T-helper 2 cell (primary cell): ENCODE measurements at places on chromosomes 5 and 9.

DNA sequence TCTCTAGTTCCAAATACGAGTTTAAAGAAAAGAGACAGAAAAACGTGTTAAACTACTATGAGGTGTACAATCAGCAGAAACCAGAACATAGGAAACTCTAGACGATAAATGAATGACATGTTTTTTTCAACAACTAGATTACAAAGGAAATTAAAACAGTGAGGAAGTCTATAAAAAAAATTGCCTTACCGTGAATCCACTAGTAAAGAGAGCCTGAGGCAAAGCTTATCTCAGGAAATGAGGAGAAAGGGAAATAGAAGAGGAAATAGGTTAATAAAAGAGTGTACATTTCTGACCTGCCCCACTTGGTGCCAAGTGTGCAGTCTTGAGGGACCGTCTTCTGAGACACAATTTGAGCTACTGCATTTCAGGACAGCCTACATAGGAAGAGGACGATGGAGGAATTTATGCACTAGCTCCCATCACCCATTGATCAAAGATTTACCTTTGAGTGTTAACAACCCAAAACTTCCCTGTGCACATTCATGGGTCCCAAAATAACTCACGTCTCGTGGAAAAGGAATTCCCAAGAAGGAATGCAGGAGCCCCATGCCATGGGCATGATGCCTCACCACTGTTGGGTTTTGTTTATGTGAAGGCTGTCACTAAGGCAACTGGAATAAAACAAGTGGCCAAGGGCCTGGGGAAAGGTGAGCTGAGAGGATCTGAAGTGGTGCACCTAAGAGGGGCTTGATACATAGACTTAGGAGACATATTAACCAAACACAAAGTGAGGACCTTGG, 53.6 kb upstream of the SLC1A3 start:
- DNase-seq, result no peak

DNA sequence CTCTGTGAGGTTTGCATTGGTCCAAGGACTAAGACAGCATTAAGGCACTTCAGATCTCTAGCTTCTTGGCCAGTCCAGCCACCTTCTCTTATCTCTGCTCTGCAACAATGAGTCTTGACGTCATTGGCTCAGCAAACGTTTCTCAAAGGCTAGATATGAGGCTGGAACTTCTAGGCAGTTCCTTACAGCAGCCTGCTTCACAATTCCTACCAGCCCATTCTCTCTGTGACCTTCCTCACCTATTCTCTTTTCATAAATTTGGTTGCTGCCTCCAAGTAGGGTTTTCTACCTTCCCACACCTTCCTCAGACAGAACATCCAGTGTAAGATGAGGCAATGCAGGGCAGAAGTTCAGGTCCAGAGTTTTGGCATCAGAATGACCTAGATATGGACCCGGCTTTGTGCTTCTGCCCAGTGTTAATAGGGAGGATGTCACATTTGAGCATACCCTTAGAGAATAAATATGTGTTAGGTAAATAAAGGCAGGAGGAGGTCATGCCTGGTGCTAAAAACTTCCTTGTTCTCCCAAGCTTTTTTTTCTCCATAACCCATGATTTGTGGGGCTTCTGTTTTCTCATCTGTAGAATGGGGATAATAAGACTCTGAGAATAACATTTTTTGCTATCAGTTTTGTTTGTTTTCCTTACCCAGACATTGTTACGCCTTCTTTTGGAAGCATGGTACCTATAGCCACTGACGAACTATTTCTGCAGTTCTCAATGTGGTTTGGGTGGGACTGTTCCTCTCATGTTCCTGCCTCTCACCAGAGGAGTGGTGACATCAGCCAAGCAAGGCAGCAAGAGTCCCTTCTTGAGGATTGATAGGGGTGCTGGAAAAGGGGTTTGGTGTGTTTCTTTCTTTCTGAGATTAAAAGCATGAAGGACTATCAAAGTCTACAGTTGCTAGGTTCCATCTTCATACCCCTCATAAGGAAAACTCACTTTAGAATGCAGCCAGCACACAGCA, 220.6 kb upstream of the TRIM32 start:
- no peak for DNase-seq

- DNase-seq, result no peak
These were observed 92.1 kb upstream of the DAP start for GRCh38 chr5:10853154-10853553.

DNA sequence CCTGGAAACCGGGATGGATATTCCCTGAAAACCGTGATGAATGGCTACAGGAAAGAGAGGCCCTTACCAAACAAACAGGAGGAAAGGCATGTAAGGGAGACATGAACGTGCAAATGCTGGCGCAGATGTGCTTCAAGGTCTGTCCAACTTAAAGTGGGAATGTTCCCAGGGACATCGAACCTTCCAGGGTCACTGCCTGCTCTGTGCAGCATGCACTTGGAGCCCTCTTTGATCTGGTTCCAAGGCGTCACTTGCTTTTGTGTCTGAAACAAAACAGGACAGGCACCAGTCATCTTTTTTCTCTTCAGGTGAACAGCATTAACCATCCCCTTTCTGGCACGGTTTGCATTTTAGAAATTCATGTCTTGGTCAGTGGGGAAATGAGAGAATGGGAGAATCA, 479.4 kb downstream of the RASEF start:
- no peak for DNase-seq

- DNase-seq, result no peak
These were observed 11.9 kb downstream of the GIN1 start for GRCh38 chr5:103108086-103108485.

GRCh38 chr5:95670568-95670967, 12.2 kb downstream of the SPATA9 start:
- DNase-seq, result no peak

DNA sequence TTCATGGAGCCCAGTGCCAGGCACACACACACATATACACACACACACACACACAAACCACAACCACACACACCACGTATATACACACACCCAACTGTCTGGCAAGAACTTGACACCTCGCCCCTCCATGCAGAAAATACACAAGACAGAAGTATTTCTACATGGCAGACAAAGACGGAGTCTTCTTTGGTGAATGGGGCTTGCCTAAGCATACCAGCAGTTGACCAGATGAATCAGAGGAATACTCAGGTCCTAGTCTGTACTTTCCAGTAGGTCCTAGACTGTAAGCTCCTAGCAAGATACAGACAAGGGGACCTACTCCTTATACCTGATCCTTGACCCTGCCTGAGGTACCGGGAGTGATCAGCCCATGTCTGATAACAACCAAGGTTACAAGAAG, 60.1 kb downstream of the SIL1 start:
- no peak for DNase-seq

- no peak for DNase-seq
These were observed 193.5 kb downstream of the PLK2 start for GRCh38 chr5:58266402-58266801.

- DNase-seq, result peak; percentile 89
These were observed 26.9 kb upstream of the EEIG1 start for GRCh38 chr9:128007566-128008138.

GRCh38 chr9:33794560-33794959, 801 bp upstream of the PRSS3 start:
- DNase-seq, result no peak

DNA sequence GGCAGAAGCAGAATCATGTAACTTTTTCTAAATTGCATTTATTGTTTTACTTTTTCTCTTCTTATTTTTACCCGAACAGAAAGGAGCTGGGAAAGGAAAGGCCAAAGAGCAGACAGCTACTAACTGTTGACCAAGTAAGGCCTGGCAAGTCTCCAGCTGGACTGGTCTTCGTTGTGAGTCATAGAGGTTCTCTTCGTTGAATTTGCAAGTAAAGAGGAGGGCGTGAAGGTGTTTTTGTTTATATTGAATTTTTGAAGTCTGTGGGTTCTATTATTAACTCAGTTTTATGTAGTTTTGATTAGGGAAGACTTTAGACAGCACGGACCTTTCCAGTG, 416.5 kb upstream of the CCNH start:
- no peak for DNase-seq

DNA sequence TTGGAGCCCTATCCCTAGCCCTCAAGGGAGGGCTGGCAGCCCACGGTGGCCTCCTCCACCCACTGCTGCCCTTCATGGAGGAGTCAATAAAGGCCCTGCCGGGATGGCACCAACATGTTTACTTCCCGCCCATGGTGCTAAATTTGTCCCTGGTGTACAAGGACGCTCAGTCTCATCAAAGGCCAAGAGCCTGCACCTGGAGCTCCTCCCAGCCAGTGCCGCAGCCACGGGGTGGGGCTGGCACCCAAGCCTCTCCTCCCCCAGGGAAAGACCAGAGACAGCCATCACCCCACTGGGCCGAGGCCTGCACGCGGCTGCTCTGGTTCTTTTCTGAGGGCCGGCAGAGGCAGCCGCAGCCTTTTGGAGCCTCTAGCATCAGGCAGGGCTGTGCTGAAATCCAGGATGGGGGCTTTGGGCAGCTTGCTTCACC, 34.8 kb upstream of the RXRA start:
- no peak for DNase-seq

DNA sequence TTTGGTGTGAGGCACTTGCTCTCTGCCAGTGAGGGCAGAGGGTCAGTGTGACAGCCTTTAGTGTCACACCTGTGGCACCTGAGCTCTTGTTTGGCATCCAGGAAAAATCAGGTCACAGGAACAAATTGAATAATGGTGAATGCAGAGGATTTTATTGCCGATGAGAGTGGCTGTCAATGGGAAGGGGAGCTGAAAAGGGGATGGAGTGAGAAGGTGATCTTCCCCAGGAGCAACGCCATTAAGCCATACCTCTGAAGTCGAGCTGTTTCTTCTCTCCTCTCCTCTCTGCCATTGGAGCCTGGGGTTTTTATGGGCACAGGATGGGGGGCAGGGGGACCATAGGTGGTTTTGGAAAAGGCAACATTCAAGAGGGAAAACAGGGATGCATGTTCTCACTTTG, 2.4 kb upstream of the HSD17B4 start:
- DNase-seq, result no peak

DNA sequence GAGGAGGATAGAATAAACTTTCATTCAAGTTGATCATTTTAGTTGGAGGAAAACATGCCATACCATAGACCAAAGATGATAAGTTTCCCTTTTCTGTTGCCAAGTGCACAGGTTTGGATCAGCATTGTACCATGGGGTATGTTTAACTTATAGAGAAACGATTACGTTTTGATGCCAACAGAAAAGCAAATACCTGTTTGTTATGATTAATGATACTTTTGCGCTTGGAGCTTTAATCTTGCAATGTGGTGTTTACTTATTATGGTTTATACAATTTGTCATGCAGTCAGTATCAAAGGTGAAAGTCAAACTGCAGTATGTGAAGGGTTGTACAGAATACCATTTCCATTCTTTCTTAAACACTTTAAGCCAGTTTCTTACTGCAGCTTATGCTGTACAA, 13.2 kb upstream of the ARHGEF28 start:
- DNase-seq, result no peak

GRCh38 chr5:152529440-152529839, 124.4 kb upstream of the NMUR2 start:
- no peak for DNase-seq

GRCh38 chr5:38888041-38888440, 42.2 kb downstream of the OSMR start:
- DNase-seq, result no peak

DNA sequence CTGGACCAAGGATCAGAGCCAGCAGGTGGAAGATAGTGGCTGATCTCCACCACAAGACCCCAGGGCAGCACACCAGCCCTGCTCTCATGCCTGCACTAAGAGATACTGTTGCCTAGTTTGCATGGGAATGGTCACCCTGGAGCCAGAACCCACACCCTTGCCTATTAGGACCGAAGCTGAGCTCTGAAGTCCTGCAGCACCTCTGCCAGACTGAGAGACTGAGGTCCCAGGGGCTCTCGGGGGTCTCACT, 11.3 kb downstream of the ACSL6 start:
- no peak for DNase-seq

GRCh38 chr9:70609542-70610286, 195.3 kb upstream of the KLF9 start:
- DNase-seq, result no peak
